ENCODE measurements at places on chromosomes 3 and 15. TPM values are rescaled to one million over a fixed set of nuclear protein-coding genes. Genes with fewer than 3 reads are reported as not detected.
A peak's percentile ranks its signal among the peaks of the same experiment; 100 is the strongest.

MTMR10 gene
- polyA plus RNA-seq, result 6.4 TPM

- DNase-seq, result no peak
These were observed 20.7 kb upstream of the PPP2R3A start for GRCh38 chr3:135944831-135945230.

DNA sequence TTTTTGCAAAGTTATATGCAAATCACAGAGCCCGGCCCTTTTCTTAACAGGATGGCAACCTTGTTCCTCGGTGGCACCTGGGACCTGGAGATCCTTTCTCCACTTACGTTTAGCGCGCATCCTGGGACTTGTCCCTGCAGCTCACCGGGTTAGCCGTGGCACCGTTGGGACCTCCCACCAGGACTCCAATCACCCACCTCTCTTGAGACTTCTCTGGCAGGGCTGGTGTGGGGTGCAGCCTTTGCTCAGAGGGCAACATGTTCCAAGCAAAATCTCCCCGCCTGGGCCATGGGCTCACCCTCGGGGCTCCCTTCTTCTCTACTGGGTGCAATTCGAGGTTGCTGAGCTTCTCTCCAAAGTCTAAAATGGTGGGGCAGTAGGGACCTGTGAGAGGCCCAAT, 211.9 kb upstream of the UMPS start:
- no peak for DNase-seq

DNA sequence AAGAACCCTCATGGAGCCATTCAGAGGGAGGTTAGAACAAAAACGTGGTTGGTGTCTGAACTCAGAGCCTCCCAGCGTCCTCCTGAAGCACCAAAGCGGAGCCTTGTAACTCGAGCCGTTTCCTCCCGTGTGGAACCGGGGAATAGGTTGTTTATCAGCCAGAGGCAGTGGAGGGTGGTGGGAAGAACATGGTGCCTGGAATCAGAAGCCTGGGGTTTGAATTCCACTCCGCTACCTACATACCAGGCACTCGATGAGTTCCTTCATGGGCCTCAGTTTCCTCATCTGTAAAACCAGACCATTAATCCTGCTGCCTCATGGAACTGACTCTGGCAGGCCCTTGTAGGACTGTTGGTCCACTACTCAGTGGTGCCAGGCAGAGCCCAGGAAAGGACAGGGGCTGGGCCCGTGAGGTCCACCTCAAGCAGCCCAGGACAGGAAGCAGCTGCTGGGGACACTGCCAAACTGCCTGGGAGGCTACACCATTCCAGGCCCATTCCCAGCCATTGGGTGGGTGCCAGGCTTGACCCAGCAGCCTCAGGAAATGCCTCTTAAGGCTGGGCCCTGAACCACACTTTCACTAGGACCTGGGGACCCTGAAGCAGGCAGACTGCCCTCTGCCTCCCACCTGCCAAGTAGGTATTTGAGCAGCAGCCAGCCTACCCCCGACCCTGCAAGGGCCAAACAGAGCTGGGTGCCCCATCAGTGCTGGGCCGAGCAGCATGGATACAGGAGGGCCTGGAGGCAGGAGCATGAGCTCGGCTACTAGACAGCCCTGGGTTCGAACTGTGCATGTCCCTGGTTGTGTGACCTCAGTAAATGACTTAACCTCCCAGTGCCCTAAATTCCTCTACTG, 33.4 kb downstream of the PRKCD start:
- DNase-seq, result peak; percentile 30

- DNase-seq, result no peak
These were observed 66.5 kb downstream of the LRRFIP2 start for GRCh38 chr3:37107846-37108245.
